Activated T-helper 1 cell treated with anti-CD3 and anti-CD28 coated beads, Interleukin-2, amount 50 U/mL, for 16 hours (primary cell): ENCODE measurements at places on chromosomes 1 and 21.

- no peak for DNase-seq
These were observed 27.3 kb downstream of the GPR157 start for GRCh38 chr1:9101510-9102146.

DNA sequence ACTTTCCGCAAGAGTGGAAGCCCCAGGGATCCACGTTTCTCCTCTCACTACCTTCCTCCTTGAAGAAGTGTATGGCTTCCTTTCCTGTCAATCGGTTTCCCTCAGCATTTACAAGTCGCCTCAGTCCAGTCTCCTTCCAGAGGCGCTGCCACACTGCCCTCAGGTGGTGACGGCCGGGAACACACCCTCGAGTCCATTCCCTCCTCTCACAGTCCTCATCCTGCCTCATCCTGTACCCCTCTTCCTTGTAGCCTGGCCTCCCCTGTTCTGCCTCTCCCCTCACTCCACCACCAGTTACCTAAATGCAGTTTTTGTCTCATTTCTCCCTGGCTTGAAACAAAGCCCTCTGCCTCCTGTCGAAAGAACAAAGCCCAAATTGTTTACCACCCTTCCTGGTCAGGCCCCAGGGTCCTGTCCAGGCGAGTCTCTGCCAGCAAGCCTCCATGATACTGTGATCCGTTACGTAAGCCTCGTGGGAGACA lies 23.2 kb upstream of the LSM10 start:
- DNase-seq: peak; percentile 80

DNA sequence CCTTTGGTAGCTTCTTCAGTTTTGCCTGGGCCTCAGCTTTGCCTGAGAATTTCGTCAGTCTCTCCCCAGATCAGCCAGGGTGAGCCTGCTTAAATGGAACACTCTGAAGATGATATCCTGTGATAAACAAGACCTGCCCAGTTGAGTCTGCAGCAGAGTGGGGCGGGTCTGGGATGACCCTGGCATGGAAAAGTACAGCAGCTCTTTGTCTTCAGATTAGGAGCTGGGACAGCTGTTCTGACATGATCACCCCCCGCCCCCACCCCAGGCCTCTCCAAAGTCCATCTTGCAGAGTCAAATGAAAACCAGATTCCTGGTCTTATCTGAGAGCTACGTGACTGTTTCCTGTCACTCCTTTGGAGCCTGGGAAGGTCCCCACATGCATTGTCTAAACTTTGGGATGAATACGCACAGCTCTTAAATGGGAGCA lies 2.2 kb upstream of the TMEM51 start:
- no peak for DNase-seq

DNA sequence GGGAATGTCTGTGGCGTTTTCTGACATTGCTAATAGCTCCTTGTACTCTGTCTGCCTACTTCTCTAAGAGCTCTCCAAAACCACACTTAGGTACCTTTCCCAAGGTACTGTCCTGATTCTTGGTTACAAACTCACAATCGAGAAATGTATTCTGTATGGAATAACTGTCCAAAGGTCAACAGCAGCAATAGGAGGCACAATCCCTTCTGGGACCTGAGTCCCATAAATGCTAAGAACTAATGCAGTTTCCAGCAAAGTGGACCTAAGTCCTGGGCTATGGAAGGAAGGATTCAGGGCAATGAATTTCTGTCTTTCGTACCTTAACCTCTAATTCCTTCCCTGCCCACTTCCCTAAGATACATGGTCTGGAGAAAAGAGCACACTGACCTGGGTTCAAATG lies 59.7 kb downstream of the DMAP1 start:
- no peak for DNase-seq

- no peak for DNase-seq
These were observed 15.6 kb downstream of the PRKACB start for GRCh38 chr1:84159533-84160240.

GRCh38 chr1:33971913-33972312 lies 108.0 kb downstream of the HMGB4 start:
- no peak for DNase-seq

- no peak for DNase-seq
These were observed 88.2 kb upstream of the BEND5 start for GRCh38 chr1:48864913-48865312.

GRCh38 chr1:17978016-17978415 lies 129.6 kb upstream of the IGSF21 start:
- DNase-seq: no peak

GRCh38 chr1:98402860-98403259 lies 258.7 kb upstream of the SNX7 start:
- DNase-seq: no peak

- no peak for DNase-seq
These were observed 28.3 kb downstream of the NUP133 start for GRCh38 chr1:229479660-229480399.

- no peak for DNase-seq
These were observed 14.9 kb downstream of the PLEKHA6 start for GRCh38 chr1:204344665-204345355.

DNA sequence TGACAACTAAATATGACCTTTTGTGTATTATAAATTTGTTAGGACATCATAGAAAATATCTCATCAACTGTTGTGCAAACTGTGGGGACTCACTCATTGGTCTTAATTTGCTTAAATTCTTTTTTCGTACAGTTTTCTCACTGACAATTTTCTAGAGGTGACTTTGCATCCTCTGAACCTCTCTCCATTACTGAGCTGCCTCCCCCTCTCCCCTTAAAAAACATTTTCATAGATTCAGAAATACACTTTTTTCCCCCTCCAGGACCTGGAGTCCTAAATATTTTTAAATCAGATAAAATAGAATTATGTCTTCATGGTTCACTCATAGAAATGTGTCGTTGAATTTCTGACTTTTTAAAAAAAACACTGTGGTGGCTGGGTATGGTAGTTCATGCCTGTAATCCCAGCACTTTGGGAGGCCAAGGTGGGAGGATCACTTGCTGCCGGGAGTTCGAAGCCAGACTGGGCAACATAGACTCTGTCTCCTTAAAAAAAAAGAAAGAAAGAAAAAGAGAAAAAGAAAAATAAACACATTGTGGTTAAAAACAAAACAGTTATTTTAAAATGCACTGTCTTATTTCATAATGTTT lies 1.5 kb downstream of the CNST start:
- DNase-seq: no peak

- no peak for DNase-seq
These were observed 70.9 kb downstream of the TCP10L start for GRCh38 chr21:32514275-32515055.

- no peak for DNase-seq
These were observed 1.4 kb downstream of the PINK1 start for GRCh38 chr1:20634594-20635084.

GRCh38 chr1:177811429-177811828 lies 158.4 kb downstream of the SEC16B start:
- DNase-seq: no peak

DNA sequence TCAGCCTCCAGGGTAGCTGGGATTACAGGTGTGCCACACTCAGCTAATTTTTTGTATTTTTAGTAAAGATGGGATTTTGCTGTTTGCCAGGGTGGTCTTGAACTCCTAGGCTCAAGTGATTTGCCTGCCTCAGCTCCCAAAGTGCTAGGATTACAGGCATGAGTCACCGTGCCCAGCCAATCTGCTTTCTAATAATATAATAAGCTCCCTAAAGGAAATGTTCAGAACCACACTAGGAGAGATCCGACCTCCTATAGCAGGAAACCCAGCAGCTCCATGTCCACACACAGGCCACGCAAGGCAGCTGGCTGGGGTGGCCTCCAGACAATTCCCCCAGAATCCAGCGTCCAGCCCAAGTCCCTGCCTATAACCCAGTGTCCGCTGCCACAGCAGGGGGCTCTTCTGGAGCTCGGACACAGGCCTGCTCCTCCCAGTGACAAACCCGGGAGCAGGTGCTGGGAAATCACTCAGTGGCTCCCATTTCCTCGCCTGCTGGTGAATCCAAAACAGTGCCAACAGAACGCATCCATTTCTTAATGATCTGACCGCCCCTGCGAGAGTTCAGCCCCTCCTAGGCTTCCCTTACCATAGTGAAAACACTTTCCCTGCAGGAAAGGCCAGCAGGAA lies 7.5 kb downstream of the RIPK4 start:
- no peak for DNase-seq

DNA sequence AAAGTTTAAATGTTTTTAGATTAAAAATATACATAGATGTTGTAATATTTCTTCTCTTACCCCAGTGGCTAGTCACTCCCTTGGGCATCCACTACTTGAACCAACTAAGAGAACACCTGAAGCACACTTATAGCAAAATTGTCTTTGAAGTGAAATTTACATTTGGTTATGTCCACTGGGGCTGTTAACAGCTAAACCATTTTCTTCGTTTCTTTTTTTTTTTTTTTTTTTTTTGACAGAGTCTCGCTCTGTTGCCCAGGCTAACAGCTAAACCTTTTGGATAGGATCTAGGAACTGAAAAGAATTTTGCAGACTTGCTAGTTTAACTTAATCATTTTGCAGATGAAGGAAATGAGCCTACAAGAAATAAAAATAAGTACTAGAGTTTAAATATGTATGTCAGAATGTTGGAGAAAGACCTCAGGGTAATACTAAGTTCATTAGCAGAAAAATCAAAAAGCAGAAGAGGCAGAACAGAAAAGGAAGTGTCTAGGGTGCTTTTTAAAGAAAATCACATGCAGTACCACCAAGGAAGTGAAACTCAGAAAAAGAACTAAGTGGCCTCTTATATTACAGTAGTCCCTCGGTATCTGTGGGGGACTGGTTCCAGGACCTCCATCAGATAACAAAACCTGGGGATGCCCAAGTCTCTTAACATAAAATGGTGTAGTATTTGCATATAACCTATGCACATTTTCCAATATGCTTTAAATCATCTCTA lies 11.8 kb downstream of the DRAM2 start:
- no peak for DNase-seq

DNA sequence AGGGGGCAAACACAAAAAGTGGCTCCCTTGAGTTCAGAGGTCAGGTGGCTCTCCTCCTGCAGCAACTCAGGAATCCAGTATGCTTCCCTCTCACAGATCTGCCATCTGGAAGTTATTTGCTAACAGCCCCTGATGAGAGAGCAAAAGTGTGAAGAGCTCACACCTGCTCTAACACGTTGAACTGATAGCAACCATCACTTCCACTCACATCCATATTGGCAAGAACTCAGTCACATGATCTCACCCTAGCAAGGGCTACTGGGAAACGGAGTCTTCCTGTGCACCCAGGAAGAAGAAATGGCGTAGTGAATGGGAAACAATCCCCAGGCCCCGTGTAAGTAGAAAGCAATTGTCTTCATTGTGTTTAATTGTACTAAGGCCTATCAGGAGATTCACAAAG lies 20.7 kb upstream of the SLC45A1 start:
- no peak for DNase-seq

- DNase-seq: no peak
These were observed 167.6 kb downstream of the RHOU start for GRCh38 chr1:228902781-228903433.

- no peak for DNase-seq
These were observed 86.1 kb upstream of the KCNK1 start for GRCh38 chr1:233527818-233528217.

DNA sequence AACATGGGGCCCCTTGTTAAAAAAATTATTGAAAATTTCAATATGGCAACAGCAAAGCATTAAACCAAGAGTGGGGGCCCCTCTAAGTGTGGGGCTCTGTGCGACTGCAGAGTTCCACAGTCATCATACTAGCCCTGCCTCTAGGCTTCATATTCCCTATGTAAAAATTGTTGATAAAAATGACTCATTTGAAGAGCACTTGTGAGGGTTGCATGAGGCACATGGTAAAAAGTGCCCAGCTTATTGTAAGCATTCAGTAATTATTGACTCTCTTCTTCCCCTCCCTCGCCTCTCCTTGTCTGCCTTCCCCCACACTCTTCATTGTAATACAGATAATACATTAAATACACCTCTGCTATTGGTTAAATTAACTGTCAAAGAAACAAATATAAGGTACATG lies 86.7 kb upstream of the PTBP2 start:
- no peak for DNase-seq

- DNase-seq: no peak
These were observed 13.3 kb upstream of the TNFSF18 start for GRCh38 chr1:173064011-173064410.

DNA sequence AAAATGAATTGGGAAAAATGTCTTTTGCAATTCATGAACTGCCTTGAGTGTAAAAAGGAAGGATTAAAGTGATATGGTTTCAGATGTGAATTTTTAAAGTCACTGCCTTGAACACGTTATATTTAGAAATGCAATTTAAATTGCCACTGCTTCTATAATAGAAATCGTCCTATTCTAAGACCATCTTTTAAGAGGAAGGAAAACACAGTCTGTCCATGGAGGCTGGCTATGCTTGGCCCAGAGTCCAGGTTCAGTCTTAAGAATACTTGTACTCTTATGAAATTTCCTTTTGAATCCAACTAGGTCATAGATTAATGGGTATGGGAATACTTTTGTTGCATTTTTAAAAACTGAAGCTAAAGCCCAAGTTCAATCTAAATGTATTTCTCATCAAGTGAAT lies 86.0 kb downstream of the PCNX2 start:
- no peak for DNase-seq

DNA sequence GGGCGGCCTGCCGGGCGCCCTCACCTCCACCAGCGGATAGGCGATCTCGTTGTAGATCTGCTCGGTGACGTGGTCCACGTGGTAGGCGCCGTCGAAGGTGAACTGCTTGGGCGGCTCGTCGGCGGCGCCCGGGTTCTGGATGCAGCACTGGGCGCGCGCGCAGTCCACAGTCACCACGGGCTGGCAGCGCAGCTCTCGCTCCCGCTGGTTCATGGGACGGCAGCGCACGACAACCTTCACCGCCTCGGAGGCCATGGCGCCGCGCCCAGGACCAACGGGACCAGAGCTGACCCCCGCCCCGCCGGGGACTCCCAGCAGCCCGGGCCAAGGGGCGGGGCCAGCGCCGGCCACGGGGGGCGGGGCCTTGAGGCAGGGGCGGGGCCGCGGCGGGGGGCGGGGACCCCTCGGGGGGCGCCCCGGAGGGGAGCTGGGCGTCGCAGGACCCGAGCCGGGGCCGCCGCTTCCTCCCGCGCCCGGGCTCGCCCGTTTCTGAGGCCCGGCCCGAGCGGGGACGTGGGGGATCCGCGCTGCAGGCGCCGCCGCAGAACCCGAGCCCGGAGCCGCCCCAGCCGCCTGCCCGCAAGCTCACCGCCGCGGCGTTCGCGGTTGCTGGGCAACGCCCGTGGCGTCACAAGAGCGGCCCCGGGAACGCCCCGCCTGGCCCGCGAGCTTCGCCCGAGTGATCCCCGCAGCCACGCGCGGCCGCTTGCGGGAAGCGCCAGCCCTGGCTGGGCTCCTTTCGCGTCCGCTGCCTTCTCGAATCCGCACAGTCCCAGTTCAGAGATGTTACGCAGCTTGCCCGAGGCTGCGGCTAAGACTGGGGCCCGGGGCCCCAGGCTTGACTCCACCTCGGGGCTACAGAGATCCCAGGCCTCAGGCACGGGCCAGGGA lies at the start of gene KIF17:
TSS of gene KIF17 (minus strand) at position 556 of the 891 bp plus-strand sequence. CDS start at position 255, 301 bp downstream.
- DNase-seq: no peak

DNA sequence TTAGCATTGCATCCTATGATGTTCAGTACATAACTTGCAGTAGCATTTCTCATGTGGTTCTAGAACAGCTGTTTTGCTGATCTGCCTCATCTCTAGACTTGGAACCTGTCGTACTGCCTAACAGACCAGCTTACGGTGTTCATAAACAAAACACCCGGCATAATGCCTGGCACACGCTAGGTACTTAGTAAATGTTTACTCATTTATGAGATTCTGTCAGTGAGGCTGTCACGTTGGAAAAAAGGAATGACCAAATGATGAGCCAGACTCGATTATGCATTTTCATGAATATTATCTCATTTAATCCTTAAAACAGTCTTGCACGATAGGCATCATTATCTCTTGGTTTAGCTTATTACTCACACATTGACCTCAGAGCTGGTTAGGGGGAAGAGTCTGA lies 46.4 kb downstream of the CACHD1 start:
- no peak for DNase-seq

GRCh38 chr1:9849691-9850441 lies 26.1 kb upstream of the CLSTN1 start:
- DNase-seq: no peak
